Fibroblast of lung (primary cell): ENCODE measurements at places on chromosomes 2 and 18. TPM values are rescaled to one million over a fixed set of nuclear protein-coding genes. Genes with fewer than 3 reads are reported as not detected.
A peak's percentile ranks its signal among the peaks of the same experiment; 100 is the strongest.

Gene YWHAQ
- total RNA-seq = 247 and 323 TPM in 2 replicates

DNA sequence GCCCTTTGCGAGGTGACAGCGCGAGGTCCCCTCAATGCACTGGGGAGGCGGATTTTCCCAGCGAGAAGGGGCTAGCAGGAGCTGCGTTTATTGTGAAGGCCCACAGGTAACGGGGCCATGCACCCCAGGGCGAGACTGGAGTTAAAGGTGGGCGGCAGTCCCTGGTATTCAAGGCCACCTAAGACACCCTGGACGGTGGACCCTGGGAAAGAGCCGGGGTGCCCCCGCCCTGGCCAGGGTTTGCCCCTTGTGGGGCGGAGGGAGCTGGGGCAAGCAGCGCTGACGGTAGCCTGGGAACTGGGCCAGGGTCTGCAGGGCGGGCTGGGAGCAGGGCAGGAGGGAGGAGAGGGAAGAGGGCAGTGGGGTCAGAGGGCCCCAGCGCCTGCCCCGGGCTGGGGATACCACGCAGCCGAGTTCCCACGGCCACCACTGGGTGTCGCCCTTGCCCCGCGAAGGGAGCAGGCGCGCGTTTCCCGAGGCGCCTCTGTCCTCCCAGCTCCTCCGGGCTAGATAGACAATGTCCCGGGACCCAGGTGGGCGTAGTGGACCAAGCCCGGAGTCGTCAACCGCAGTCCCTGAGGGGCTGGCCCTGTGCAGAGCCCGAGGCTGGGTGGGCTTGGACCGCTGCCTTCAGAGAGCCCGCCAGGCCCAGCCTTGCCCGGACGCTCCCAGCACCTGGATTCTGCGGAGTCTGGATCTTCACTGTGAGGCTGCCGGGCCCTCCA is 80.2 kb downstream of the SMAD4 start:
- peak; percentile 11 for DNase-seq

DNA sequence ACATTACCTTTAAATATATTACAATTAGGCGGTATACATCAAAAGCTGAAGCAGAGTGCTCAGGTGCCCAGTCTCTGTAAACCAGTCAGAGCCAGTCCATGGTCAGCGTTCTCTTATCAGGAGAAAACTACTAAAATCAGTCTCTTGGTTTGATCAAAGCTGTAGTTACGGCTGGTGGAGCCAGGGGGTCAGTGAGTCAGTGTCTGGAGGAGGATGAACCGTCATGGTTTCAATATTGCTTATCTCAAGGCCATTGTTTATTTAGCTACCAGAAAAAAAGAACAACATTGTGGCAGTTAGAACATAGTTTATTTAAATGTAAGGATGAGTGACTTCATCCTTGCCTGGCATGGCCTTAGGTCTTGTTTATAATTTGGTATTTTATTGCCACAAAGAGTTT is 71.3 kb upstream of the NYAP2 start:
- peak; percentile 67 for DNase-seq

DNA sequence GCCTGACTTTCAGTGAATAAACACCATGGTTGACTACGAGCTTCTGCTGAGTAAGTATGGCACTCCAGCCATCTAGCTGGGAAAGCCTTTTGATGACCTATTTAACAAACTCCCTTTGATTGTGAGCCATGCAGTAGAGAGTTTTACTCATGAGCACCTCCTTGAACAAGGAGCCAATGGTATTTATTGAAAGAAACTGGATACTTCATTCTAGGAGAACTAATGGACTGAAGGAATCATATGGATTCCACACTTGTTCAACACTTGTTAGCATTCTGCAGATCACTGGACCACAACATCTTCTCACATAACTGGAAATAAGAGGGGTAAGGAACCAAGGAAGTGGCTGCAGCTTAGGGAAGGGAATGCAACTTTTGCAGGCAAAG is 320.9 kb upstream of the ETAA1 start:
- DNase-seq = no peak

DNA sequence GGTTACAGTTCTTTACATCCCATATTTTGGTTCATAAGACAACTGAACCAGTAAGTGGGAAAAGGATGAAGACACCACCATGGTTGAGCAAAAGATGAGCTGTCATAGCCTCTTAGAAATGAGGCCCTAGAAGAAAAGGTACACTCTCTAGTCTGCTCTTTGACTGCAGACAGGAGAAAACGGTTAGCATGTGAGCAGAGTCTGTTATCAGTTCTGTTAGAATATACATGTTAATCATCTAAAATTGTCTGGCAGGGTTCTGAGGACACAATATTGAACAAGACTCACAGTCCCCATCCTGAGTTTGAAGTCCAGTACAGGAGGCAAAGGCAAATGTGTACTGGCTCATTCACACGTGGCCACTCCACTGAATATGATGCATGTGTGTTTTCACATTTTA is 78.1 kb downstream of the MBOAT2 start:
- no peak for DNase-seq

- no peak for DNase-seq
These were observed 13.0 kb downstream of the FABP1 start for GRCh38 chr2:88114889-88115288.
